Fibroblast of skin of right quadriceps (primary cell): ENCODE measurements at places on chromosomes 16 and 17.

DNA sequence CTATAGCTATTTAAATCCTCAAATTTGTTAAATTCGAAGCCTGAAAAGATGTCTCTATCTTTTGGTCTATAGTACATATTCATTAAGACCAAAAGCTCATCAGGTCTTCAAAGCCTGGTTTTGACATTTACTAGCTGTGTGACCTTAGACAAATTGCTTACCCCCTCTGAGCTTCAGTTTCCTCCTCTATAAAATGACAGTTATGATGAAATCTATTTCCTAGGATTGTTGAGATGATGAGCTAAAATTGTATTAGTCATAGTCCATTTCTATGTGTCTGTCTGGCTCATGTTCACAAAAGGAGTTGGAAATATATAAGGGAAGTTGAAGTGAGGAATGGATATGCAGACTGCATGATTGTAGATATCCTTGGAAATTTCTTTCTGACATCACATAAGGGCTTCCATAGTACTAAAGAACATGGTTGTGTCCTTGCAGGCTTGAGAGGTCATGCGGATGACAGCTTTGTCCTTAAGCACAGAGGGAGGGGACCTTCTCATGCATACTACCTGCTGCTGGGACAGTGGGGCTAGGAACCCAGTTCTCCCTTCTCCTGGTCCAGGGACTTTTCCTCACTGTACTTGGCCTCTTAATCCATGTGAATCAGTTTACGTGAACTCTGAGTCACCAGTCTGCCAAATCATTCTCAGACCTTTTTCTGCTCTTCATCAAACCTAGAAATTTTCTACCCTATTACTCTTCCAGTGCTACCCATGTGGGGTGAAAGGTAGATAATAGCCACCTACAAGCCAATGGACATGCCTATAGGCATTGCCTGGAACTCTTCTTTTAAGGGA lies 487.5 kb upstream of the SALL1 start:
- DNase-seq = no peak

DNA sequence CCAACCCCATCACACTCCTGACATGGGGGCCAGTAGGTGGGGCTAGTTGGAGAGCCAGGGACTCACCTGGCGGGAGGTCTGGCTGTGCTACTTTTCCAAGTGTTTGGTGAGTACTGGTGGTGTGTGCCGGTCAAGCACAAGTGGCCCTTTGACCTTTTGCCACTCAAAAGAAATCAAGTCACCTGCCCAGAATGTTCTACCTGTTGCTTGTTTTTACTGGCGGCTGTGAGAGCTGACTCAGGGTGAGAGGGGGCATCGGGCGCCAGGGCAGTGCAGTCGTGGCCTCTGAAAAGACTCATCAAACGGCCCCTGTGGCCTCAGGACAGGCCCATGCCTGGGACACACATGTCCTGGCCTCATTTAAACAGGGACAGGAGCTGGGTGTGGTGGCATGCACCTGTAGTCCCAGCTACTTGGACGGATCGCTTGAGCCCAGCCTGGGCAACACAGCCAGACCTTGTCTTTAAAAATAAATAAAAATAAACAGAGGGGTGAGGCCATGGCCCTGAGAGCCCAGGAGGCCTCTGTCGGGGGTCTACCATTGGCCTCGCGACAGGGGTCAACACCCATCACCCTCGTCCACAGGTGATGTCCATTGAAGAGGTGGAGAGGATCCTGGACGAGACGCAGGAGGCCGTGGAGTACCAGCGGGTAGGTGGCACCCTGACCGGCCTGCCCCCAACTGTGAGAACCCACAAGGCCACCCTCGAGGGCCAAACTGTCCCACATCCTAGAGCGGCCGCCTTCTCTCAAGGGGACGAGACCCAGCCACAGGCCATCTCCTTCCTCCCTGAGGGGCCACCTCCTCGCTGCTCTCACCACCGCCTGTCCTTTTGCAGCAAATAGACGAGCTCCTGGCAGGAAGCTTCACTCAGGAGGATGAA lies 5.0 kb downstream of the CHMP6 start:
- no peak for DNase-seq

- DNase-seq = peak; percentile 93
Measured at GRCh38 chr16:86306811-86307513, 203.4 kb upstream of the FOXF1 start.

- no peak for DNase-seq
Measured at GRCh38 chr17:58304750-58305486, 23.7 kb downstream of the TSPOAP1 start.

DNA sequence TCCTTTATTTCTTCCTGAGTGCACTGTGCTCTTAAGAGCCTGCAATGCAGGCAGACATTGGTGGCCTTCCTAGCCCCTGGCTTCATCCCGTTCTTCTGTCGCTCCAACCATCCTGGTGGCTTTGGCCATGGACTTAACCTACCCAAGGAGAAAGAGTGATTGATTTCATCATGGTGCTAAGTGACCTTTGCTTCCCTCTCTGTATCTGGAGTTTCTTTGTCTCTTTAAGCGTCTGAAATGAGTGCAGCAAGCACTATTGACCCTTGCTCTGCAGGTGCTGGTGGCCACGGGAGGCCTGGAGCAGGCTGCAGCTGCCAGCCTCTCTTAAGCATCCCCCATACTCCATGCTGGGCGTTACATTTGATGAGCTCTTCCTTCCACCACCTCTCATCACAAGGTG lies 60.5 kb downstream of the RAP1GAP2 start:
- DNase-seq = no peak

- DNase-seq = no peak
Measured at GRCh38 chr16:8396463-8396862, 193.8 kb downstream of the TMEM114 start.

GRCh38 chr16:88650749-88651275 lies at the start of gene CYBA:
Gene CYBA (minus strand): TSS chr16:88651053. CDS start chr16:88651013, 40 bp downstream.
- DNase-seq = peak; percentile 52

DNA sequence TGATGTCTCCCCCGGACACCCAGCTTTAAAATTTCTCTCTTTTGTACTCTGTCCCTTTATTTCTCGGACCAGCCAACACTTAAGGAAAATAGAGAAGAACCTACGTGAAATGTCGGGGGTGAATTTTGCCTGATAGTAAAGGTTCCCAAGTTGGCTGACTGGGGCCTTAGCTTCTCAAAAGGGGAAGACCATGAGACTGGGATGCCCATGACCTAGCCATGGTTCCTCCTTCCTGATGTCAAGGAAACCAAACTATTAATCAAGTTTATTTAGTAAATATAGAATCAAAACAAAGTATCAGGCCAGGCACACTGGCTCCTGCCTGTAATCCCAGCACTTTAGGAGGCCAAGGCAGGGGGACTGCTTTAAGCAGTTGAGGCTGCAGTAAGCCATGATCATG lies 2.4 kb upstream of the EIF1 start:
- DNase-seq = no peak

DNA sequence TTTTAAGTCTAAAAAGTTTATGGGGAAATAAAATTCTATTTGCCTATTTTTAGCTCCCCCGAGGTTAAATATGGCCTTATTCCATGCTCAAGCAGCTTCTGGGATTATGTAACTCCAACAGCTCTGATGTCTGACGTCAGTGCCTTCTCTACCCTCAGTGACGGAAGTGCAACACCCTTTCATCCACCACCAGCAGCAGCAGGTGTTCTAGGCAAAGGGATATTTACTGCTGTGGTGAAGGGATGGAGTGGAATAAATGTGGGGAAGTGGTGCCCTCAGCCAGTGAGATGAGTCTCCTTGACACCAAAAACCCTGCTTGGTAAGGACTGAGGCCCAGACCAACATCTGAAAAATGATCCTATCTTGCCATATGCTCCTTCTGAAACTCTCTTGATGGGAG lies 247.4 kb downstream of the SHISA9 start:
- no peak for DNase-seq

DNA sequence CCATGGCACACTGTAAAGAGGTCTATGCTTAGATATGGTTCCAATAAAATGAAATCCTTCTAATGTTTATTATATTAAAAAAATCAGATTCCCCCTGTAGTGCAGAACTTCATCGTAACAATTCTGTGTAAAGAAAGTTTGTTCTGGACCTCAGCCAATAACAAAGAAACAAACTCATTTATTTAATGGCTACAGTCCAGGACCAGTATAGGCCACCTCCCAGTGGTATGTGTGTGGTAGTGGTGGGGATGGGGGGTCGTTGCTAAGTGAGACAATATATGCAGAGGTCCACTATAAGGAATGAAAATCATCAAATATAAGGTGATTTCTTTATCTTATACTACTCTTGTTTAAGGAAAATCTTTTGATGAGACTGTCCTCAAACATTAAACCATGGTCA lies 136.4 kb downstream of the CDK5R1 start:
- no peak for DNase-seq

GRCh38 chr17:8709006-8709405 lies 35.6 kb downstream of the CCDC42 start:
- DNase-seq = no peak

DNA sequence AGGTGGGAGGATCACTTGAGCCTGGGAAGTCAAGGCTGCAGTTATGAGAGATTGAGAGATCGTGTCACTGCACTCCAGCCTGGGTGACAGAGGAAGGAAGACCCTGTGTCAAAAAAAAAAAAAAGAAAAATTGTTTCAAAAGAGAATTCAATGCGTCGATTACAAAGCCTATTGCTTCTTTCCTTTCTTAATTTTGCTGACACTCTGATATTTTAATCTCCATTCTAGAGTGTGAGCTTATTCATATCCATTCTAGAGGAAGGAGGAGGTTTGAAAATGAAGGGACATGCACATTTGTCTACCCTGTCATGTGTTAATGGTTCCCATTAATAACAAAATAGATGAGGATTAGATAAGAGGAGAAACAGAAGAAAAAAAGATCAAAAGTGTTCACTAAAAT lies 63.1 kb downstream of the PCTP start:
- no peak for DNase-seq

- no peak for DNase-seq
Measured at GRCh38 chr16:57824888-57825287, 22.6 kb upstream of the KIFC3 start.

- no peak for DNase-seq
Measured at GRCh38 chr17:36057911-36058310, 6.2 kb upstream of the CCL18 start.

DNA sequence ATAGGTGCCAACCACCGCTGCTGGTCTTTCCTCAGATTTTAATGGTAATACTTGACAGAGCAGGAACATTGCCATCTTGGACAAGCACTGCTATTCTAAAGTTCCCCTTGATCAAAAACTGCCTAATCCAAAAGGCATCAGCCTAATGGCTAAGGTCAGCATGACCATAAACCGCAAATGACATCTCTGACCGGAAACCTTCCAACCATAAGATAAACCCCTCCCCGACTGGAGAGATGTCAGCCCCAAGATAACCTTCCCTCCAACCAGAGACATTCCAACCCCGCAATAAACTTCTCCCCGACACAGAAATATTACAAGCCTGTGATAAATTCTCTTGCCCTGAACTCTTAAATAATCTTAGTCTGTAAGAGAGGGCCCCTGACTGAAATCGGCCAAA lies 7.4 kb upstream of the DHX40 start:
- no peak for DNase-seq

DNA sequence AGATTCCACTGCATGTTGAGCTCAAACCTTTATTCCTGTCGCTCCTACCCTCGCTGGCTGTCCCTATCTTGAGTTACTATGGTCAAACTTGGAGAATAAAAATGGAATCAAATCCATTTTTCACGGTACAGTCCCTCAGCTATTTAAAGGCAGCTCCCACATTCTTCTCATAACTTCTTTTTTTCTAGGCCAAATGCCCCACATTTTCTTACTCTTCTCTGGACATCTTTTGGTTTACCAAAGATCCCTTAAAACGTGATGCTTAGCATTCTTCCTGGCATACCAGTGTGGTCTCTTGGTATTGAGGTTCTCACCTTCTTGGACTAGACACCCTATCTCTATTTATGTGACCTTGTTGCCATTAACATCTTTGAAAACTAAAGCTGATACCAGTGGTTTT lies 48.3 kb upstream of the MAF start:
- no peak for DNase-seq

DNA sequence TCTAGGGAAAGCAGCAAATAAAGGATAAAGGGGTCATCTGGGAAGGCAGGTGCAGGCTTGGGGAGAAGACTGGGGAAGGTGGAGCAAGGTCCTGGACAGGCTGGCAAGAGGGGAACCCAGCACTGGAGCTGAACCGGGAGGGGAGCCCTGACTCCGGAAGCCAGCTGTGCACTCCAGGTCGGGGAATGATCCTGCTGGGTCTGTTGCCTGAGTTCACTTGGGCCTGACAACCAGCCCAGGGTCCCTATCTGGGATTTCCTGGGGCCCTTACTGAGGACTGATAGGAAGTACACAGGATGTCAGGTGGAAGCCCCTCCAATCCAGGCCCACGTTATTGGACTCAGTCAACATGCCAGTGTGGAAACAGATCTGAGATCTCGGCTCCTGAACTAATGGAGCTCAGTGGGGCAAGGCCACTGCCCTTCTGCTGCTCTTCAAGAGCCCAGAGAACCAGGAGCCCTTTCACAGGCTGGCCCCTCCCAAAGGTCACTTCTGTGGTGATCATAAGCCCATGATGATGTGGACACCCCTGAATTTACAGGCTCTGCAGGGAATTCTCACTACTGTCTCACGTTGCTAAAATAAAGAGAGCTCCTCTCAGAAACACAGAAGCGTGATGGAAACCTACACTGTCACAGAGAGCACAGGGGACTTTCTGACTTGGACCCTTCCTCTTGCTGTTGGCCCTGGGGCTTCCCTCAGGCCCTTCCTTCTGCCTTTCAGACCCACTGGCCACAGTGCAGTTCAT lies 19.9 kb upstream of the PITPNM3 start:
- DNase-seq = no peak

GRCh38 chr16:50596762-50597450 lies 48.7 kb downstream of the NKD1 start:
- DNase-seq = no peak

DNA sequence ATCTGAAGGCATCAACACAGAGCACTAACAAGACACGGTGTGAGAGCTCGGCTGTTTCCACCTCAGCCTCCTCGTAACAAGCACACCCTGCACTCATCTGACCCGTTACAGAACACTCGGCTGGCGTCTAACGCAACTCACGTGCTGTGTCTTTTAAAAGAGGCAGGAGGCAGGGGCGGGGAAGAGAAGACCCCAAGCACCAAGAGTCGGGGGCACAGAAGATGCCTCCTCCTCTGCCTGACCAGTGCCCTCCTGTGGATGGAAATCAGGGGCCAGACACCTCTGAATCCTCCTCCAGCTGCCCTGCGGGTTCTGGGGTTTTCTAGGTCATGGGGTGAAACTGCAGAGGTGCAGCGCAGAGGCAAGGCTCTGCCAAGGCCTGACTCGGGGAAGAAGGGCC lies 74.3 kb downstream of the ZNF778 start:
- no peak for DNase-seq

DNA sequence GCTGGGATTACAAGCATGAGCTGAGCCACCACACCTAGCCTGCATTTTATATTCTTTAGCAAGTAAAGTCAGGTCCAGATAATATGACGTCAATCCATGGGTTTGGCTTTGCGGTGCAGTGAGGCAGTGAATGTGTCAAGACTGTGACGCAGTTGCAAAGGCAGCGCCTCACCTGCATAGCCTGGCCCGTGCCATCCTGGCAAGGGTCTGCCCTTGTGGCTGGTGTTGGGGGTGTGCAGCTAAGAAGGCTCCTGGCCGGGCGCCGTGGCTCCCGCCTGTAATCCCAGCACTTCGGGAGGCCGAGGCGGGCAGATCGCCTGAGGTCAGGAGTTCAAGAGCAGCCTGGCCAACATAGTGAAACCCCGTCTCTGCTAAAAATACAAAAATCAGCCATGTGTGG lies 7.0 kb downstream of the PDF start:
- DNase-seq = no peak

GRCh38 chr17:732067-732901 lies at the start of gene TLCD3A:
Gene TLCD3A (plus strand): TSS chr17:732596. CDS start chr17:732648, 52 bp downstream.
- DNase-seq = peak; percentile 69

- DNase-seq = peak; percentile 61
Measured at GRCh38 chr17:40021451-40021971, 6.3 kb downstream of the CSF3 start.

GRCh38 chr16:19690196-19690595 lies 27.8 kb downstream of the KNOP1 start:
- DNase-seq = no peak
